Vagina (tissue), 2 donors: ENCODE measurements at places on chromosomes 5 and 9. TPM values are rescaled to one million over a fixed set of nuclear protein-coding genes. Genes with fewer than 3 reads are reported as not detected.

- DNase-seq, result no peak
Observed at GRCh38 chr5:174172152-174172551, 126.6 kb downstream of the NSG2 start.

PCDHGA10 gene
- 10.6 TPM for total RNA-seq

TSSK1B gene
- total RNA-seq, result 1.2 TPM

DNA sequence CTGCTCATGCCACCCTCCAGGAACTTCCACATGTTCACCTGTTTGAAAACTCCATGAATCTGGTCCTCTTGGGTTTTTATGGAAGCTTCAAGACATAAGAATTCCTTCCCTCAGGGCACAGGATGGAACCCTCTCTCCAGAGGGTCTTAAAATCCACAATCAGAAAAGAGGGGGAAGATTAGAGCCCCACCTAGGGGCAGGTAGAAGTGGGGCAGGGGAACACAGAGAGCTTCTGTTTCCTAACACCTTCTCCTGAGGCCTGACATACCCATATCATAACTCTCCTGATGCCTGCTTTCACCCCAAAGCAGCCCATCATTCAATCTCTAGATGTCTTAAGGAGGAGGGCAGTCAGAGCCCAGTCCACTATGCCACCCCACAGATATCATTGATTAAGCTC lies 1087.7 kb upstream of the ARRDC3 start:
- no peak for DNase-seq

- DNase-seq, result no peak
Observed at GRCh38 chr9:120628207-120628924, 48.4 kb upstream of the CDK5RAP2 start.

GRCh38 chr9:100619194-100619593 lies 41.3 kb downstream of the CAVIN4 start:
- DNase-seq, result no peak

DNA sequence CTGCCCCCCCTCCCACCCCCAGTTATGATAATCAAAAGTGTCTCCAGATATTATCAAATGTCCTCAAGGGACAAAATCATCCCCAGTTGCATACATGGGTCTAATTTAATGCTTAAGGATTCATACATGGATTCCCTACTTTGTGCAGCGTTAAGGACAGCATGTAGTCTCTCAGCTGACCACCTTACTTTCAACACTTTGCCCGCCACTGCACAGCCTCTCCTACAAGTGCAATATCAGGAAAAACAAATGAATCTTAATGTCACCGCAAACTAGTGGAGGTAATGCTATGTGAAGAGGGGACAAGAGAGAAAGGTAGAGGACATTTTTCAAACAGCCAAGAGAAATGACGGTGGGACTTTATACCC lies 78.6 kb downstream of the TLE1 start:
- no peak for DNase-seq

DNA sequence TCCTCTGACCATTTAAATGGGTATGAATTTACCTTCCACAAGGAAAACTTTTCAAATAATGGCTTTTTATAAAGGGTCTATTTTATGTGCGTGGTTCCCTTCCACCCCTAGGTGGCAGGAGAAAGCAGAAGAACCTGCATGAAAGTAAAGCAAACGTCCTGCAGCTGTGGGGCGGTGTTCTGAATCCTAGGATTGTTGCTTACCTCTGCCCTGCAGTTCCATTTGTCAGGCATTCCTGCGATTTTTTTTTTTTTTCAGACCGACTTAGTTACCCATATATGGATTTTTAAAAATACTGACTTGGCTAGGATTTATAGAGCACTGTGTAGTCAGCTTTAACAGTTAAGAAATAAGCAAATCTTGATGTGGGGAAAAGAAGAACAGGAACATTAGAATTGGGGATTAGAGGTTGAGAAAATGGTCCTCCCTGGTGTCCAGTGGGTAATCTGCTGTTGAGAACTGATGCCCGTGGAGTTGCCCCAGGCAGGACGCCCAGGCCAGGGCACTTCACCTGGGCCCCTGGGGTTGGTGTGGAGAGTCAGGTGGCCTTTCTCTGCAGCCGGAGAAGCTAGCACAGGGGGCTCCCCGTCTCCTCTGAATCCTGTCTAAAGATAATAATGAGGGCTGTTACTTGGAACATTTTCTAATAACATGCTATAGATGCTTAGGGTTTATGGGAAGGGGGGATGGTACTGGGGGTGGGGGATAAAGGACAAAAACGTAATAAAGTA lies 30.4 kb upstream of the LTC4S start:
- no peak for DNase-seq

PCDHAC2 gene
- total RNA-seq, result 3.9 TPM

FIBCD1 gene
- total RNA-seq, result not detected

SGCD gene
- 6.9 TPM for total RNA-seq

DNA sequence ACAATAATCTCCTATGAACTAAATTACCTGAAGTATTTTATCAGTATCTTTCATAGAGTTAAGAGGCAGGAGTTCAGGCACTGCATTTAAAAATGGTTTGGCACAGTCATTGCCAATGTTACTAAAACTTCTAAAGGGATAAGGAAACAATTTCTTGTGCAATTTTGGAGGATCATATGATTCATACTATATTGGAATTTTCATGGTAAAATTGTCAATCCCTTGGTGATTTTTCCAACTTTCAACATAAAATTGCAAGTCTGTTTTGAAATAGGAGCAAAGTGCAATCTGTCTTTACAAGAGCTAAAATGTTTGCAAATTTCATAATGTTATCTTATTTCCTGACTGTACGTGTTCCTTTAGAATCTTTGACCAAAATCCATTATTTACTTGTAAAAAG lies 211.1 kb downstream of the DMRTA1 start:
- DNase-seq, result no peak

DNA sequence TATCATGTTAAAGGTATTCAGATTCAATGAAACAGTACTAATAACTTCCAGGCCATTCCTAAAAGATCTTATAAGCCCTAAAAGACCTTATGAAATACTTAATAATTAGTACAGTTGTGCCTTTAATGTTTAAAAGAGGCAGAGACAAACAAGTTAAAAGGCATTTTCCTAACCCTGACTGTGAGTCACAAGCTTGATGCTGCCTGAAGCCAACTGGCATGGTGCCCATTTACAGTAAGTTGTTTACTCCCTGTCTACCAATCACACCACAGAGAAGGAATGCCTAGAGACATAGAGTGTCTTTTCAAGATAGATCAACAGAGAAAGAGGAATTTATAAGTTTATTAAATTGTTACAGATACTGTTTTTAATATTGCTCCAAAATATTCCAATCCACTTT lies 47.8 kb downstream of the NR3C1 start:
- DNase-seq, result no peak

DNA sequence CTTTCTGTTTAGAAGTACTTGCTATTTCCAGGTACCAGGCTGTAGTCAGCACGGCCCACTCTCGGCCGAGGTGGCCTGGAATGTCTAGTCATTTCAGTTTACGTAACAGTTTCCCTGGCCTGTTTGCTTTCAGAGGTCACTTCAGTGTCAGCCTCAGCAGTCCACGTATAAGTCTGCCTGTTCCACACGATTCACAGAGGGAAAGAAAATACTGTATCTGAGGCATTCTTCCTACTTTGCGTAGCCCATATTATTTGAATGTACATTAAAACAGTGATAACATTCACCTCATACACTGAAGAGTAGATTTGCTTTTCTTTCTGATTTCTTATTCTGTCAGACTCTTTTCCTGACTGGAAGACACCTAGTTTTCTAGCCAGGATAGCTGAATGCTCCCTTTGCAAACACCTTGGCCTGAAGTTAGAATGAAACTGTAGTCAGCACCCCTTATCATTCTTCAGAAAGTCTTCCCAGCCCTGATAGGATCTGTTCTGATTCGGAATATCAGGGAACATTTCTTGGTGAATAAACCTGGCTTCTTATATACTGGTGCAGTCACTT lies 140.9 kb downstream of the AOPEP start:
- no peak for DNase-seq

DNA sequence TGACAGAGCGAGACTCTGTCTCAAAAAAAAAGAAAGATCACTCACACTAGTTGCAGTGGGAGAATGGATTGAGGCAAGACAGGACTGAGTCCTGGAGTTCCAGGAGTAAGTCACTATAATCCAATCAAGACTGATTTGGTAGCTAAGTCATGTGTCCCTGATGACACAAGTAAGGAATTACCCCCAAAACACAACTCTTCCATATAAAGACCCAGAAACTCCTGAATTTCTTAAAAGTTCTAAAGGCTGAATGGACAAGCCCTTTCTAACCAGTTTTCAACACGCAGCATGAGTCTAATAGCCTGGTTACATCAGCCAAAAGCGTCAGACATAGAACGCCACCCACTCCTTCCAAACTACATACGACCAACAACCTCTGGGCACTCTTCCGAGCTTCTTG lies 2.5 kb downstream of the ZFP62 start:
- no peak for DNase-seq

- no peak for DNase-seq
Observed at GRCh38 chr9:5205071-5205470, 19.6 kb upstream of the INSL6 start.

DNA sequence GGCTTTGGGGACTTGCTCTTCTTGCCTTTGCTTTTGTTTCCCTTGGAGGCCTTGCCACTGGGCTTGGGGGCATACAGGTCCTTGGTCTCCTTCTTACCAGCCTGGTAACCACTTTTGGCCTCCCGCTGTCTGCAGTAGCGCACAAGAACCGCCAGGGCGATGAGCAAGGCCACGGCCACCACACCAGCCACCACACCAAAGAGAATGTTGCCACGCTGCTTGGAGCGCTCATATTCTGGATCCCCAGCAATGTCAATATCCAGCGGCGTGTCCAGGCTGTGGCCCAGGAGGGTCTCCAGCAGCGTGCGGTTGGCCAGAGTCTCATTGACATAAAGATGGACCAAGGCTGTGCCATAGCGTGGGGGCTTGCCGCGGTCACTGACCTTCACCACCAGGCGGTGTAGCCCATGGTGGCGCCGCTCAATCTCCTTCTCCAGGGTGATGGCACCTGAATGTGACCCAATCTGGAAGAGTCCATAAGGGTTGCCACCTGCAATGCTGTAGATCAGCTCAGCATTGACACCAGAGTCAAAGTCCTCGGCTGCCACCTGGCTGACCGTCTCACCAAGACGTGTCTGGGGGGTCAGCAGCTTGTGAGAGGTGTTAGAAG lies 14.5 kb downstream of the PCDH1 start:
- DNase-seq, result no peak

DNA sequence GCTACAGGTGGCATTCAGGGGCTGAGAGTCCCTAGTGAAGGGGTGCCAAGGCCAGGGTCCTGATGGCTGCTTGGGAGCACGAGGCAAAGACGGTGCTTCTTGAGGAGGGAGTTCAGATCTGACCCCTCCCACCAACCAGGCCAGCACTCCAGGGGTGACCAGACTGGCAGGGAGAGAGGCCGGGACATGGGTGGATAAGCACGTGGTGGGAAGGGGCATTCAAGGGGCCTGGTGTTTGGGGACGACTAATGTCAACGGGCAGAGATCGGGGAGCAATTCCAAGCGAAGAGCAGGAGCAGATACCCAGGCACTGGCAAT lies 4.5 kb downstream of the RGS14 start:
- no peak for DNase-seq

SCGB3A2 gene
- total RNA-seq, result not detected

DNA sequence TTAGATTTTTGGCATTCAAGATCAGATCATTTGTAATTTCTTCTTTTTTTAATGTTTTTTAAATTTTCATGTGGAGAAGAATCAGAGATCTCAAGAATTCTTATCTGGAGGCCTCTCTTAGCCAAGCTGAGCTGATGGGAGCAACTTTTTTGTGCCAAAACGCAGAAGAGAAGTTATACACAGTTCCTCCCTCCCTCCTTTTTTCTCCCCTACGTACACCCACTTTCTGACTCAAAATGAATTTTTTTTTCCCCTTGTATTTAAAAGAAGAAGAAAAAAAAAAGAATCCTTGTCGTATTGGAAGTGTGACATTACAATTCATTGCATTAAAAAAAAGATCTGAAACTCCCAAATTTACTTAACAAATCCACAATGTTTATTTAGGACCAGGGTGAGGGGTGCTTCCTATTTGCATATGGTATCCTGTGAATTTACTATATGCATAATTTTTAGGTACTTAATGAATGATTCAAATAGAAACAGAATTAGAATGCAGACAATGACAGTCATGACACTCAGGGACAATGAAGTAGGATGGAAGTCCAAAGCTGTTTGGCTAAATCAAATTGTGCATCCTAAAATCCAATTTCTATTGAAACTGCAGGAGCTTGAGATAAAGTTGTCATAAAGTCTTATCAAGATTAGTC lies 54.4 kb downstream of the EBF1 start:
- DNase-seq, result no peak

TTC23L gene
- 0.25 TPM for total RNA-seq

GRCh38 chr9:92882276-92882675 lies 4.4 kb upstream of the ZNF484 start:
- no peak for DNase-seq

SPATA31C1 gene
- total RNA-seq, result not detected

C9 gene
- total RNA-seq, result not detected

SMC2 gene
- 5.2 TPM for total RNA-seq

DNA sequence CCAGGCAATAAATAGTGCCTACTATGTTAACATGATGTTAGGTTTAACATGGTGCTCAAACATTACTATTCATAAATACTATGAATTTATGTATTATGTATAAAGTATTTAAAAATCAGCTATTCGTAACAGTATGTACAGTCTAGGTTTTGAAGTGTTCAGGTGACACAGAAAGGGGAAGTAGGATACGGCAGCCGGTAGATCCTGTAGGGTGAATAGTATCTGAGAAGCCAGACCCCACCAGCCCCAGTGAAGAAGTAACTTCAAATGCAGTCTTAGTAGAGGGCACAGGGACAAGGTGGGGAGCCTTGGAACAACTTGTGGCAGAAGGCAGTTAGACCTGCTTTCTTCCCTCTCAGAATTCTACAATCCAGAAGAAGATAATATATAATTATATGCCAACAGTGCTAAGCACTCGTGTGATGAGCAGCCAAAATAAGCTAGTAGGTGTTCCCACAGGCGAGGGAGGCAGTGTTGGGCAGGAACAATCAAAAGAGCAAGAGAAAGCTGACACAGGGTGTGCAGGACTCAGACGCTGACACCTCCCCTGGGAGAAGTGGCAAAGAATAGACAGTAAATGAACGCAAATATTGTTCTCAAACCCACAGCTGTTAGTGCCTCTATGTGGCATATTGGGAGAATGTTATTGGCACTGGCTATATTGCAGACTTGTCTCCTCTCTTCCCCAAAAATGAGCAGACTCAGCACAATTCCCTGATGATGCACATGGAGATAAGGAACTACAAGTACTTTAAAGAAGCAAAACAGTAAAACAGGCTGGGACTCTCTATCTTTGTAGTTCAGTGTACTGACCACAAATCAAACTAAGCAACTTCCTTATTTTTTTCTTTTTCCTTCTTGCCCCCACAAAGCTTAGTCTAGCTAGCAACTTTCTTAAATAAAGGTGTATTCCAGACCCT lies 4.6 kb downstream of the ZNF367 start:
- no peak for DNase-seq

DNA sequence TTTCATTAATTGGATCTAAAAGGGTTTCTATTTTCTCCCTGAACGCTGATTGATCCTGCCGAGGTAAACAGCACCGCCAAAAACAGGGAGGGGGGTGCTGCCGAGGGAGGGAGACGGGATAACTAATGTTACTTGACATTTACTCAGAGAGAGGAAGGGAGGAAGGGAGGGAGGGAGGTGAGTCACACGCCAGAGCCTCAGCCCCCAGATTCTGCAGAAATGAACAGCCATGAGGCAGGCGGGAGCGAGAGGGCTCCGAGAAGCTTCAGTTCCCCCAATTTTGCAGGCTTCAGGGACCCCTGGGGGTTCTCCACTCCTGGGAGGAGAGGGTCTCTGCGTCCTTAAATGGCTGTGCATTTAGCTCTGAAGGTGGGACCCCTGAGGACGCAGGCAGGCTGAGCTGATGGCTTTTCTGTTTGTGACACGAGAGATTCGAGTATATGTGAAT lies 59.1 kb upstream of the IER5L start:
- DNase-seq, result no peak

GRCh38 chr9:68437785-68438184 lies 81.4 kb downstream of the PGM5 start:
- DNase-seq, result no peak
